T-helper 2 cell treated with Interferon-gamma antibody and Interleukin-4, amounts not matched to agents 5 μg/mL and 100 μg/mL, for 36 hours (primary cell): ENCODE measurements at places on chromosomes 1 and 21.

DNA sequence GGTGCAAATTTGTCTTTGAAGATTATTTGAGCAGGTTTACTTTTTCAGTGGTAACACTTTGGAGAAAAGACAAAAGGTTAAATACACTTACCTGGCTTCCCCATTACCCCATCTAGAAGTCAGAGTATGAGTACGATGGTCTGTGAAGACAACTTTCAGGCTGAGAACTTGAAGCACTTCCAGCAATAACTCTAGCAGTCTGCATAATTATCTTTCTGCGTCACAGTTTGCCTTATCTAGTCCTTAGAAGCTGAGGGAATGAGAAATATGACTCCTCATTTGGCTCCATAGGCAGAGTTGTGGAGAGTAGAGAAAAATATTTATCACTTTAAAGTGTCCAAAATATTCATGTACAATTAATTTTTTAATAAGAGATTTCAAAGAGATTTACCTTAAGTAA, 323.4 kb upstream of the CAMK1G start:
- DNase-seq = no peak

GRCh38 chr1:164692420-164692819, 133.4 kb downstream of the PBX1 start:
- DNase-seq = no peak

DNA sequence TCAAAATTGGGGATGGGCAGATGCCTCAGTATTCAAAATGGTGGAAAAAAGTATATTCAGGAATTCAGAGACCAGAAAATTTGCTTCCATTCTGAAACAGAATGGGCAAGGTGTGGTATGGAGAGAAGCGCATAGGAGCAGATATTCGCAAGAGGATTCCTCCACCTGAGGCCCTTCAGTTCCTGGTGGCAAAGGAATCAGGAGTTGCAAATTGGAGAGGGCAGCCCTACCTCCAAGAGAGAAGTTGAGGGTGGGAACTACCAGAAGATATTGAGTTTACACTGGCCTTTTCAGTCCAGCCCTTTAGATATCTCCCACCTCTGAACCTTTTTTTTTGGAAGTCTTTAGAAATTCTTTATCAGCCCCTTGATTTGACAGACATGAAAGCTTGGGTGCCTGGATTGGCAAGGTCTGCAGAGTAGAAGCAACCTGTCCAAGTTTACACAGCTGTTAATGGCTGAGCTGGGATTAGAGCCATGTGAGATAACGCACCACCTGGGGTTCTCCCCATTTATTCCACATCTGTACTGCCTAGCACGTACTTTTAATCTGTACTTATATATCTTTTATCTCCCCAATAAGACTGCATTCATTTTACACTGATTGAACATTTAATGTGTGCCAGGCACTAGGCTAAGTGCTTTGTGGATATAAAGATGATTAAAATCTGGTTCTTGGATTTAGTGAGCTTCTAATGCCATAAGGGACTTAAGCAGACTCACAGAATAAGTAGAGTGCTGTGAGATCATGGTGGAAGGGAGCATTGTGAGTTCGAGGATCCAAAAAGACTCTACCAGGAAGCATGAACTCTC, 99.5 kb downstream of the NGF start:
- DNase-seq = no peak

DNA sequence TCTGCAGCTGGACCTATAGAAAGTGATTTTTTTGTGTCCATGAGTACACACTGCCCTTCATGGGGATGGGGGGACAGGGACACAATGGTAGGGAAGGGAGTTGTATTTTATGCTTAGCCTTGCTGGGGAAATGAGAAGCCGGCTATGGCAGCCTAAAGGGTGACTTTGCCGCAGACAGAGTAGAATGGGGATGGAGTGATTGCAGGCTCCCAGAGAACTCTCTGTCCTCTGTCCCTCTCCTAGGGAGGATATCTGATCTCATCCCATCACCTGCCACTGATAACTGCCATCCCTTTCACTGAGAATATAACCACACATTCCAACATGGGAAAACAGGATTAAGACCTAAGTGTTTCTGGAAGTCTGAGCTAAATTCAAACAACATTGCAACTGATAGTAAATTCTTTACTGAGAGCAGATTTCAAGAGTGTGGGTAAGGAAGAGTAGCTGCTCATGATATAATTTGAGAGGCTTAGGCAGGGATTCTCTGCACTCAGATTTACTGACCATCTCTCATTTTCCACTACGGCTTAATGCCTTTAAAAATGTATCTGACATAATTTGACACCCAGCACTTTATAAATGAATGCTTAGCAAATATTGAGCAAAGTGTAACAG, 13.9 kb downstream of the SH2D1B start:
- DNase-seq = no peak

GRCh38 chr1:15051882-15052528, 101.5 kb upstream of the TMEM51 start:
- DNase-seq = no peak

DNA sequence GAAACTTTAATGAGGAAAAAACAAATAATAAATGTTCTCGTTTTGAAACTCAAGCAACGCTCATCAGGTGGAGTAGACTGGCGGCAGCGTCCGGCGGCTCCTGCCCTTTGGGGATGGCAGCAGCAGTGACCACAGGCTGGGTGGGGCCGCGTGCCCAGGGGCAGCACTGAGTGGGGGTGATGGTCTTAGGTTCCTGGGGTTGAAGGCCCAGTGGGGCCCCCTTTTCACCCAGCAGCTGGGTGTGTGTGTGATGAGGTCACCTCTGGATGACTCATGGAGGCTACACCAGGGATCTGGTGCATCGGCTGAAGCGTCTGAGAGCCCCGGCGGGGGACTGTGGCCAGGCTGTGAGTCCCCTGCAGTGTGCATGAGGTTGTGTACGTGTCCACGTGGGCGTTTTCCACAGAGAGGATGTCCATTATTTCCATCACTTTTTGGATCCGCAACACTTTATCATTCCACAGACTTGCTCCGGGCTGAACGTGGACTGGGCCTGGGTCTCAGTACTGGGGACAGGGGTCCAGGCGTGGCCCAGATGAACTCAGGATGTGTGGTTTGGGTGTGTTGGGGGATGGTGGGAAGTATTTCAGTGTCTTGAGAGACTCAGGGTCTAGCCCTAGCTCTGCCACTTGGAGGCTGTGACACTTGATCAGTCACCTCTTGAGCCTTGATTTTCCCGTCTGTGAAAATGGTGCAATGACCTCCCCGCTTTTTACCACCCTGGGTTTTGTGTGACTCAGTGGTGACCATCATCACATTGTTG, 25.6 kb downstream of the LDLRAP1 start:
- no peak for DNase-seq

- DNase-seq = no peak
These were observed 1.8 kb downstream of the NTNG1 start for GRCh38 chr1:107142666-107143065.

- DNase-seq = no peak
These were observed 159.0 kb upstream of the BACE2 start for GRCh38 chr21:41008974-41009373.

- DNase-seq = no peak
These were observed 68.6 kb downstream of the PIK3CD start for GRCh38 chr1:9719978-9720722.
